ENCODE measurements at places on chromosomes 2 and 18.
A peak's percentile ranks its signal among the peaks of the same experiment; 100 is the strongest.

GRCh38 chr2:39723946-39724827 lies 54.9 kb downstream of the THUMPD2 start:
- DNase-seq: no peak

DNA sequence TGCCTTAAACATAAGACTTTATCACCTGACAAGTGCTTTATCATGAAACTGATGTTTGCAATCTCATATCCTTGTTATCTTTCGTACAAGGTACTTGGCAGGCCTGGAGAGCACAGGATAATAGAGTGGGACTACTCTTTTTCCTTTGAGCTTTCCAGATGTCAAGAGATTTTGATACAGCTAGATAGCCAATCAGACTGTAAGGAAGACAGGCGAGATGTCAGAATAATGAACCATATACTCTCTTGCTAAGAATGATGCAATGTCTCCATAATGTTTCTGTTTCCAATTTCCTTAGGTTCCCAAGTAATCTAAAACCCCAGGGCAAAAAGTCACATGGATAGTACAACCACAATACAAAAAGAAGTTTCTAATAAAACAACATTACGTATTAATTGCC lies 313.1 kb downstream of the PDE11A start:
- no peak for DNase-seq

DNA sequence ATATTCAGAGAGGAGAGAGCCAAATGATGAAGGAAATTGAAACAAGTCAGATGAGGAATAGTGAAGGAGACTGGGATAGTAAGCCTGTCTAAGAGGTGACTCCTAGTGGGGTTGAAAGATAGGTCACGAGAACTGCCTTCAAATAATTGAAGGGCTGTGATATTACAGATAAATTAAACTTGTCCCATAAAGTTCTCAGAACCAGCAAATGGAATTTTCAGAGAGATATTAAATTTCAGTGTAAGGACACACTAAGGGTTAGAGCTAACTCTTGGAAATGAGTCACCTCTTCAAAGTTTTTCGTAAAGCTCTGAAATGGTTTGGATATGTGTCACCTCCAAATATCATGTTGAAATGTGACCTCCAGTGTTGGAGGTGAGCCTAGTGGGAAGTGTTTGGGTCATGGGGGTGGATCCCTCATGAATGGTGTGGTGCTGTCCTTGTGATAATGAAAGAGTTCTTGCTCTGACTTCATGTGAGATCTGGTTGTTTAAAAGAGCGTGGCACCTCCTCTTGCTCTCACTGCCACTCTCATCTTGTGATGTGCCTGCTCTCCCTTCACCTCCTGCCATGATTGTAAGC lies 87.3 kb downstream of the BABAM2 start:
- peak; percentile 85 for DNase-seq

- peak; percentile 58 for DNase-seq
Observed at GRCh38 chr2:191446910-191447309, 201.7 kb downstream of the MYO1B start.

- no peak for DNase-seq
Observed at GRCh38 chr2:206353685-206354084, 79.2 kb downstream of the ZDBF2 start.

DNA sequence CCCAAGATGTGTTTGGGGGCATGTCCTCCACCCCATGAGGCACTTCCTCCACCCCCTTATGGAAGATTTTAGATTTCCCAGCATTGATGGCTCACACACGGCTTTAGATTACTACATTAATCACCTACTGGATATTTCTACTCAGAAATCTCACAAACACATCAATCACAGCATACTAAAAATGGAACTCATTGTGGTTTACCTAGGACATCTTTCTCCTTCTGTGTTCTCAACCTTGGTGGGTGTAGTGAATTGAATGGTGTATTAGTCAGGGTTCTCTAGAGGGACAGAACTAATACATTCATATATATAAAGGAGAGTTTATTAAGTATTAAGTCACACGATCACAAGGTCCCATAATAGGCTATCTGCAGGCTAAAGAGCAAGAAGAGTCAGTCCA lies 82.1 kb upstream of the CYRIA start:
- DNase-seq: no peak

- DNase-seq: peak; percentile 61
Observed at GRCh38 chr2:207046724-207047123, 107.4 kb downstream of the CPO start.

Data from fibroblast of villous mesenchyme (primary cell).